Keratinocyte (primary cell): ENCODE measurements at places on chromosomes 16 and 17. TPM values are rescaled to one million over a fixed set of nuclear protein-coding genes. Genes with fewer than 3 reads are reported as not detected.

DNA sequence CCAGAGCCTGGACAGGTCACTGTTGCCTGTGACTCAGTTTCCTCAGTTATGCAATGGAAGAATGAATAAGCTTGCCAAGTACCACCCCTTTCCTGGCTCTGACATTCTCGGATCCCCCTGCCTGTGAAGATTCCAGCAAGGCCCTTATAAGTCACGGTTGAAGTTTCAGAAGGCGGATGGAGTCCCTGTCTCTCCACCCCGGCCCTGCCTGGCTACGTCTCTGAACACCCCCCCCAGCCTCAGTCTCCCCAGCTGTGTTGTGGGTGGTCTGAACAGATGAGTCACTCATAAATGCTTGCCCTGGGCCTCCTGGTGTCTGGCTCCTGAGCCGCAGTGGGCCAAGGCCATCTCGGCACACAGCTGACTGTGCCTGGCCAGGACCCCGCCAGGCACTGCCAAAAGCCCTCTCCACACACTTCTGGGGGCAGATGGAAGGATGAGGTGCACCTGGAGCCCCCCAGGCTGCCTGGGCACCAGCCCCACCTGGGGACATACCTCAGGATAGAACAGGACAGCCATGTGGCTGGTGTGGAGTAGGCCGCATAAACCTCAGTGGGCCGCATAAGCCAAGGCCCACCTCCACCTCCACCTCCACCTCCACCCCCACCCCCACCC lies 15.4 kb downstream of the VASN start:
- no peak overlapping the region for H3K4me3 ChIP-seq
- H3K27ac ChIP-seq: no peak overlapping the region
- no peaks in the 10 kb centered on the region for H3K27me3 ChIP-seq
- H3K36me3 ChIP-seq: peaks cover 3% of the 10 kb centered on the region
- no peak for DNase-seq

- H3K4me3 ChIP-seq: no peak overlapping the region
- H3K27me3 ChIP-seq: no peaks in the 10 kb centered on the region
- H3K4me1 ChIP-seq: no peaks in the 10 kb centered on the region
- no peak for DNase-seq
- no peak overlapping the region for H3K27ac ChIP-seq
- no peaks in the 10 kb centered on the region for H3K36me3 ChIP-seq
Observed at GRCh38 chr16:74831467-74831866, 56.8 kb upstream of the FA2H start.

- DNase-seq: no peak
- H3K27ac ChIP-seq: no peak overlapping the region
- peaks cover 32% of the 10 kb centered on the region for H3K4me1 ChIP-seq
- H3K27me3 ChIP-seq: no peaks in the 10 kb centered on the region
Observed at GRCh38 chr16:2535625-2536013, 2.2 kb upstream of the PDPK1 start.

GRCh38 chr17:53149316-53149715 lies 673.4 kb upstream of the KIF2B start:
- H3K4me3 ChIP-seq: no peak overlapping the region
- no peaks in the 10 kb centered on the region for H3K36me3 ChIP-seq
- no peaks in the 10 kb centered on the region for H3K4me1 ChIP-seq
- H3K27me3 ChIP-seq: no peaks in the 10 kb centered on the region
- DNase-seq: no peak
- H3K27ac ChIP-seq: no peak overlapping the region

GRCh38 chr16:18059577-18059976 lies 277.0 kb downstream of the NPIPA8 start:
- DNase-seq: no peak
- no peaks in the 10 kb centered on the region for H3K4me1 ChIP-seq
- H3K36me3 ChIP-seq: no peaks in the 10 kb centered on the region
- no peak overlapping the region for H3K4me3 ChIP-seq

Gene CES3
- 0.63 to 2.7 TPM (median 1.5 TPM) in 3 replicates for polyA plus RNA-seq
